ENCODE measurements at places on chromosomes 16 and 17.

DNA sequence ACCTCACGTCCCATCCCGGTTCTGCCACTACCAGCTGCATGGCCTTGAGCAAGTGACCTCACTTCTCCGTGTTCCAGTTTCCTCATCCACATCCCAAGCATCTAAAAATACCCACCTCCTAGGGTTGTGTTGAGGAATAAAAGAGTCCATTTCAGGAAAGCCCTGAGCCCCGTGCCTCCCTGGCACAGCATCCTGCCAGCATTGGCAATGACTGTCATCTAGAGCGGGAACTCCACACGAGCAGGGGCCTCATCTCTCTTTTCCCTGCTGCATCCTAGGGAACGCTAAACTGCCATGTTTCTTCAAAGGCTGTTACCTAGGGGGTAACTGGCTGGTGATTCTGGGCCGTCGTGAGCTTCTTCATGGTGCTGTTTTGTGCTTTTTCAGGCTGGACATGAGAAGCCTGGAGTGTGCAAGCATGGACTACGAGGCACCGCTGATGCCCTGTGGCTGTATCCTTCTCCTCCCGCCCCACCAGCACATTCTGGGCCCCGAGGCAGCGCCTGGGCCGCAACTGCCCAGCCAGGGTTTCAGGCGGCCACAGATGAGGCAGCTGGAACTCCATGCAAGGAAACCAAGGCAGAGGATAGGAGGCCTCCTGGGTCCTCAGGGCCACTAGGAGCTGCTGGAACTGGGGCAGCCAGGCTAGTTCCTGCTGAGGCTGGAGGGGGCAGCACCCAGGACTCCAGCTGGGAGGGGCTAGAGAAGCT, 221.4 kb downstream of the KATNIP start:
- no peak for DNase-seq

DNA sequence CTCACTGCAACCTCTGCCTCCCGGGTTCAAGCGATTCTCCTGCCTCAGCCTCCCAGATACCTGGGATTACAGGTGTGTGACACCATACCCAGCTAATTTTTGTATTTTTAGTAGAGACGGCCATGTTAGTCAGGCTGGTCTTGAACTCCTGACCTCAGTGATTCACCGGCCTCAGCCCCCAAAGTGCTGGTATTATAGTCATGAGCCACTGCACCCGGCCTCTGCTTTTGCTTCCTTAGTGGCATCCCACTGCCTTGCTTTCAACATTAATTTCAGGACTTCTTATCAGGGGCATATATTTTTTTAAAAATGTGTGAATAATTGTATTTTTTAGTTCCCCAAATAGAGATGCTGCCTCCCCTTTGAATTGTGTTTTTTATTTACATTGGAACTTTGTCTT, 98.8 kb downstream of the SYCE1L start:
- DNase-seq = peak; percentile 29

GRCh38 chr16:11057711-11058345, 113.5 kb downstream of the CLEC16A start:
- DNase-seq = no peak

DNA sequence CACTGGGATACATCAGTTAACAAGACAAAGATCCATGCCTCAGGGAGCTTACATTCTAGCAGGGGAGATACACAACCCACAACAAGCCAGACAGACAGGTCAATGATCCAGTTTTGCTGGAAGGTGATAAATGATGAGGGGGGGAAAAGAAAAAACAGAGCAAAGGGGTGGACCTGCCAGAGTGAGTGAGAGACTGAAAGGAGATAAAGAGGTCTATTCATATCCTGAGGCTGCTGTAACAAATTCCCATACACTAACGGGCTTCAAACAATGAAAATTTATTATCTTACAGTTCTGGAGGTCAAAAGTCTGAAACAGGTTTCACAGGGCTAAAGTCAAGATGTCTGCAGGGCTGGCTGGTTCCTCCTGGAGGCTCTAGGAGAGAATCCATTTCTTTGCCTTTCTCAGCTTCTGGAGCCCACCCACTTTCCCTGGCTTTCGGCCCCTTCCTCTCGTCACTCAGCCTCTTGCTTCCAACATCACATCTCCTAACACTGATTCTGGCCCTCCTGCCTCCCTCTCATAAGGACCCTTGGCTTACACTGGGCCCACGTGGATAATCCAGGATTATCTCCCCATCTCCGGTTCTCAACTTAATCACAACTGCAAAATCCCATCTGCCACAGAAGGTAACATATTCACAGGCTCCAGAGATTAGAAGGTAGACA, 81.5 kb downstream of the GAS7 start:
- DNase-seq = no peak

GRCh38 chr16:58187092-58187491, 10.8 kb downstream of the CSNK2A2 start:
- DNase-seq = no peak
